ENCODE measurements at places on chromosomes 1 and 21.

- DNase-seq, result no peak
Observed at GRCh38 chr1:71625004-71625403, 544.2 kb upstream of the ZRANB2 start.

DNA sequence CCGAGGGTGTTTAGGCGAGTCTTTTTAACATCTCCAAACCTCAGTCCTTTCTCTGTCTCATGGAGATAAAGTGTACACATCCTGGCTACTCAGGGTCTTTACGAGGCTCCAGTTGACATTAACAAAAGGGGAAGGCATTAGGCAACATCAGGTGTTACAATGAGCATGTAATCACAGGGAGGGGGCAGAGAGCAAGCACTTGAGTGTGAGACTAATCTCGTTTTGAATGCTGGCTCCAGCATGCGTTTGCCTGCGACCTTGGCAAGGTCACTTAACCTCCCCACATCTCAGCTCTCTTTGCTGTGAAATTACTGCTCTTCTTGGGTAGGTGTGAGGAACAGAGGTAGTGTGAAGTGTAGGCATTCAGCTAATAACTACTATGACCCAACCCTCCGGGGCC, 3.1 kb downstream of the TNNT2 start:
- DNase-seq, result no peak

- DNase-seq, result no peak
Observed at GRCh38 chr1:159914252-159915018, 10.9 kb downstream of the TAGLN2 start.

DNA sequence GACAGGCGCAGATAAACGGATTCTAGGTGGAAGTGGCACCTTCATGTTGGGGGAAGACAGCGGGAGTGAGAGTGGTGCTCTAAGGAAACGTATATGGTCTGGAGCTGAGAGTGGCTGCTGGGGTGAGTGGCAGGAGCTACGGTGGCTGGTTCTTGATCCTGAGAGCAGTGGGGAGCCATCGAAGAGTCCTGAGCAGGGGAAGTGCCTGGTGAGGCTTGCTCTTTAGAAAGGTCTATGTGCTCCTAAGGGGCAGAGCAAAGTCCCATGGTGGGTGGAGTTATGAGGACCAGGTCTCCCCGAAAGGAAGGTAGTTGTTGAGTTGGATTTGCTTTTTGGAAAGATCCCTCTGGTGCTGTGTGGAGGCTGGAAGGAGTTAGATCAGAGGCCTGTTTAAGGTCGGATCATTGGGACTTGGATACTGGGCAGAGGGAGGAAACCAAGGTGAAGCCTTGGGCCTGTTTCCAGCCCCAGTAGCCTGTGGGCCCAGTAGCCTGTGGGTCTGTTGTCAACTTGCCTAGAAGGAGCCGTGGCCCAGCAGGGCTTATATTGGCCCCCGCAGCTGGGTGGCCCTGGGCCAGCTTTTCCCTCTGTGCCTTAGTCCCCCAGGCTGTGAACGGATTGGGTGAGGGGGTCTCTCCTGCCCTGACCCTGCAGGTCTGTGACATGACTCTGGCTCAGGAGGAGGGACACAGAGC, 33.0 kb downstream of the ACOT11 start:
- DNase-seq, result no peak

DNA sequence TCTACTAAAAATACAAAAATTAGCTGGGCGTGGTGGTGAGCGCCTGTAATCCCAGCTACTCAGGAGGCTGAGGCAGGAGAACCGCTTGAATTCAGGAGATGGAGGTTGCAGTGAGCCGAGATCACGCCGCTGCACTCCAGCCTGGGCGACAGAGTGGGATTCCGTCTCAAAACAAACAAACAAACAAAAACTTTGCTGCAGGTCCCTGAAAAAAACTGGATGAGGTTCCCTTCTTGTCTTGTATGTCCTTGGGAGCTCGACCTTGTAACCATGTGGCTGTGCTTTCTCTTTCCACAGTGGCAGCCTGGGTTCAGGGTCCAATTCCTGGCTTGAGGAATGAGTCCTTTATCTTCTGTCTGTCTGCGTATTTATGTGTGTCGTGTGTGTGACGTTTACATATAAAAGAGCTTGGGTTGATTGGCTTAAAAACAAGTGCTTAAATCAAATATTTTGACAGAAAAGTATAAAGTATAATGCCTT, 18.0 kb upstream of the COX20 start:
- no peak for DNase-seq

DNA sequence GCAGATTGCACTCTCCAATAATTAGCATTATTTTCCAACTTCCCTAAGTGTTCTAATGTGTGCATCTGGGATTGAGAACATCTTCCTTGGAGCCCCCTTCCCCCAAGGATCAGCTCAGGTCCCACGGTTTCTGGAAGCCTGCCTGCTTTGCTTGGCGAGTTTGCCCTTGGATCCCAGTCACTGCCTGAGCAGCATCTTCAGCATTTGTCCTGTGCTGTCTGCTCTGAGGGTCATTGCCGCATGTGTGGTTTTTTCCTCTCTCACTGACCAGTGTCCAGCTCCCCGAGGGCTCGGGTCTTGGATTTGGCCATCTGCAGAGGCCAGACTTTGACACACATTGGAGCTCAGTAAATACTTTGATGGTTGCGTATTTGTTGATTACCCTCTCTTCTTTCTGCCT, 18.1 kb downstream of the VANGL2 start:
- DNase-seq, result no peak

DNA sequence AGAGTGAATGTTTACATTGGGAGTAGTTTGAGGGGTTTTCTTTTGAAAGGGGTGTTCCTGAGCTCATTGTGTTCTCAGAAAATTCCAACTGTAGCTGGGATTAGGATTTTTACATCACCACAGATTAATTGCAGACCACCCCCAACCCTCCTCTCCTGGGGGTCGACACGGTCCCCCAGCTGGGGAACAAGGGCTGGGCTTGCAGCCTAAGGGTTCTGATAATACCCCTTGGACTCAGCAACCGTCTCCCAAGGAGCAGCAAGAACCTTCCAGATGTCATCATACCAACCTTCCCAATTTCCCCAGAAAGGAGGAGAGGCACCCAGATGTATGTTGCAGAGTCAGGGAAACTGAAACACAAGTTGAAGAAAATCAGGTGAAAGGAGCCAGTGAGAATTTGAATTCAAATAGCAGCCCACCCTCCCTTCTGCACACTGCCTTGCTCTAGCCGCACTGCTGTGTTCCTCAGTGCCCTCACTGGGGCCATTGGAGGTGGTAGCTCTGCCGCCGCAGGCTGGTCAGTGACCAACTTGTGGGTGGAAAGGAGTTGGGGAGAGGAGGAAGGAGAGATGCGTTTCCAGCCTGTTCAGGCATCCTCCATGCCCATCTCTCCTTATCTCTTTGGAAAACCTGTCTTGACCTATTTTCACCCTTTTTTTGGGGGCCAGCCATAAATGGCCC, 14.7 kb upstream of the IGFN1 start:
- DNase-seq, result no peak

DNA sequence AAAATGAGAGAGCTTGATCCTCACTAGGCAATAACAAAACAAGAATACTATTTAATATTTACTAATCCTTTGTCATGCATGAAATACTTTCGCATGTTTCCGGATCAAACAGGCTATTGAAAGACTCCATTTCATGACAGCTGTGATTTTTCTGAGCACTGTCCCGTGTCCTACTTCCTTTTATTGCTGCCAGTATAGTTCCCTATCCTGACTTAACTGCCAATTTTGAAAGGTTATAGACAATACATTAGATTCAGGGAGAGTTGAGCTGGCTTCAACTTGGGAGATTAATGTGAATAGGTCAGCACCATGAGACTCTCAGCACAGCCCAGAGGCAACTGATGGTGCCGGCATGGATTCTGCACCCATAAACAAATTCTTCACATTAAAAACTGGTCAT, 225.8 kb downstream of the VAV3 start:
- no peak for DNase-seq

DNA sequence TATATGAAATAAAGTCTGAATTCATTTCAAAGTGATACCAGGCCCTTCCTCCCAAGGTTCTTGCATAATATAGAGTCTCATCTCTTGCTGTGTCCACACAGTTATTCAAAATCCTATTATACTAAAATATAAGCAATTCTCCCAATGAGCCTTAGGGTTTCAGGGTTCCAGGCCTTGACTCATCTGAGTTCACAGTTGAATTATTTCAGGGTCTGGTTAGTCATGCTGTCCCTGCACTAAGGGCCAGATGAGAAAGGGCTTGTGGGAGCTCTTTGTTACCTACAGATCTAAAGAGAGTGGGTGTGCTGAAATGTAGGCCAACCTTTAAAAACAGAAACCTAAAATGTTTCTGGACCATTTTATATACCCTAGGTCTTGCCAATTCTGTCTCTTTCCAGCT, 337.5 kb upstream of the LRRC7 start:
- no peak for DNase-seq
